Smooth muscle cell of trachea (primary cell): ENCODE measurements at places on chromosomes 1 and 21. TPM values are rescaled to one million over a fixed set of nuclear protein-coding genes. Genes with fewer than 3 reads are reported as not detected.

TSPAN1 gene
- total RNA-seq: not detected in 2 replicates

ORC1 gene
- 0.66 and 6.5 TPM in 2 replicates for total RNA-seq

TMEM269 gene
- 0.15 and 0.17 TPM in 2 replicates for total RNA-seq

SHISA4 gene
- 15.3 and 37.4 TPM in 2 replicates for total RNA-seq

CFHR5 gene
- not detected in 2 replicates for total RNA-seq

HUNK gene
- not detected in 2 replicates for total RNA-seq

RHEX gene
- total RNA-seq: not detected in 2 replicates

C1orf141 gene
- under 0.01 TPM in 1 of 2 replicates, not detected in the other for total RNA-seq

CD5L gene
- not detected in 2 replicates for total RNA-seq

NUDT17 gene
- 3.0 and 3.8 TPM in 2 replicates for total RNA-seq

SPRR5 gene
- not detected in 2 replicates for total RNA-seq

GBP4 gene
- 0.15 and 0.33 TPM in 2 replicates for total RNA-seq

C1orf185 gene
- not detected in 2 replicates for total RNA-seq

RGS8 gene
- total RNA-seq: under 0.01 TPM in 1 of 2 replicates, not detected in the other

C1orf210 gene
- total RNA-seq: not detected in 2 replicates

RGS16 gene
- total RNA-seq: 0.29 and 0.66 TPM in 2 replicates

NCAM2 gene
- 9.3 and 14.8 TPM in 2 replicates for total RNA-seq

C1QC gene
- total RNA-seq: not detected in 2 replicates

CFHR4 gene
- under 0.01 TPM in 1 of 2 replicates, not detected in the other for total RNA-seq

WNT9A gene
- 1.7 and 3.5 TPM in 2 replicates for total RNA-seq

NR5A2 gene
- 0.15 TPM in 1 of 2 replicates, not detected in the other for total RNA-seq

CLDN17 gene
- not detected in 2 replicates for total RNA-seq

GPR37L1 gene
- not detected in 2 replicates for total RNA-seq

DNAJC28 gene
- 1.3 and 3.2 TPM in 2 replicates for total RNA-seq

PRR9 gene
- total RNA-seq: not detected in 2 replicates

CASQ1 gene
- 0.83 TPM in 1 of 2 replicates, not detected in the other for total RNA-seq

WLS gene
- 164 and 195 TPM in 2 replicates for total RNA-seq

DYNLT4 gene
- total RNA-seq: not detected in 2 replicates

SPRR3 gene
- not detected in 2 replicates for total RNA-seq

CD1B gene
- total RNA-seq: not detected in 2 replicates

PLEKHO1 gene
- total RNA-seq: 48.7 and 63.8 TPM in 2 replicates
